ENCODE measurements at places on chromosomes 13 and 19.

DNA sequence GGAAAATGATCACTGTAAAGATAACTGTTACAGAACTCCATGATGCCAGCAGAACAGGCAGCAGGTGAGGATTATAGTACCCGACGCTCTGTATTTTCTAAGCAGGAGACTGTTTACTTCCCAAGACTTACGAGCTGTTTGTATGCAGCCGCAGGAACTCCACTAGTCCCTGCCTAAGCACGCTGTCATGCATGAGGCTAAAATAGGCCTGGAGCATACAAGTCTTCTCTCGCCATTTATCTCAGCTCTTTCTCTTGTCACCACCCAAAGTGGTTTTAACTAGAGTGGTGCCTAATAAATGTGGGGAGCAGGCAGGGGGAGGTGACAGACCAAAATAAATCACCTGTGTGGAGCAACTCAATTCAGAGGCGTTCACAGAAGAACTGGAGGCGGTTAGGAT is 175.8 kb downstream of the TDRD3 start:
- DNase-seq = no peak

DNA sequence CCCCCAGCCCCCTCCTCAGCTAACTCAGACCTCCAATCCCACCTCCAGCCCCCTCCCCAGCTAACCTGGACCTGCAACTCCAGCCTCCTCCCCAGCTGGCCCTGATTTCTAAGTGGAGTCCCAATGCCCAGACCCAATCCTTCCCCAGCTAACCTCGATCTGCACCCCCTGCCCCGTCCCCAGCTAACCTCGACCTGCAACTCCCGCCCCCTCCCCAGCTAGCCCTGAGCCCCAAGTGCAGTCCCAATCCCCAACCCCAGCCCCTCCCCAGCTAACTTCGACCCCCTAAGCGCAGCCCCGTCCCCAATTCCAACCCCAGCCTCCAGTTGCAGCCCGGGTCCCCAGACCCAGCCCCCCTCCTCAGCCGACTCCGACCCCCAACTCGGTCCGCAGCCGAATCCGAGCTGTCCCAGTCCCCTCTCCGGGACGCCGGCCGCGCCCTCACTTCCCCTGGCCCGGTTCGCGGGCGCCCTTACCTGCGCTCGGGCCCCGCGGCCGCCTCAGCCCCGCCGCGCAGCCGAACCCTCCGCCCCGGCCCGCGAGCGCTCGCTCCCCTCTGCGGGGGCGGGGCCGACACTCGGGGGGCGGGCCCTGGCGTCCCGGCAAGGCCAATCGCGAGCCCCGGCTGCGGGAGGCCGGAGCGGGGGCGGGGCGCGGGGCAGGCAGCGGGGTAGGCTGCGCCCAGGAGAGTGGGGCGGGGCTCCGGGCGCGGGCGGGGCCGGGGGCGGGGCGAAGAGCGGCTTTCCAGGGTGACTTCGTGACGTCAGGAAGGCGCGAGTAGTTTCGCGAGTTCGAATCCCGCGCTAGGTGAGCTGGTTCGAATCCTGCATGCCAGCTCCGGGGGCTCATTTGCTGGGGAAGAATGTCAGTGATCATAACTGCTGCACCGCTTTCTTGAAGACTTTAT is at the start of gene GNG7:
GNG7 (minus strand) TSS at position 525 of the 907 bp plus-strand sequence. CDS start 182,006 bp downstream, outside the sequence.
- DNase-seq = peak; percentile 73

DNA sequence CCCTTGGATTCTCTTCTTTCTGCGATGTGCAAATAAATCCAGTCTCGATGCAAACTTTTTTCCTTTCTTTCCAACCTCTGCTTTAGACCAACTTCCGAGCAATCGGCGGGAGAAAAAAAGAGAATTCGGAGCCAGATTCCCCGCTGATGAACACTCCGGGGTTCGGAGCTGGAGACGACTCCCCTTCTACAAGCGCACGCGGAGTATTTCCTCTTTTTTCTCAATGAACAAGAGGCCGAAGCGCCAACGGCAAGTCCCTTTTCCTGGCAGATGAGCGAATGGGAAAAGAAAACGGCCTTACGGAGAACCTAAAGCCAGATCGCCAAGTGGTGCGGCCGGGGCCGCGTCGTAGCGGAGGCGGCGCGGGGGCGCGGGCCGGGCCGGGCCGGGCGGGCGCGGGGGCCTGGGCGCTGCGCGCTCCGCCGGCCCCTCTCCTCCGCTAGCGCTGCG is 250 bp downstream of the SPRY2 start:
- DNase-seq = peak; percentile 80

GRCh38 chr13:29022968-29023367 is 202.8 kb downstream of the MTUS2 start:
- no peak for DNase-seq

DNA sequence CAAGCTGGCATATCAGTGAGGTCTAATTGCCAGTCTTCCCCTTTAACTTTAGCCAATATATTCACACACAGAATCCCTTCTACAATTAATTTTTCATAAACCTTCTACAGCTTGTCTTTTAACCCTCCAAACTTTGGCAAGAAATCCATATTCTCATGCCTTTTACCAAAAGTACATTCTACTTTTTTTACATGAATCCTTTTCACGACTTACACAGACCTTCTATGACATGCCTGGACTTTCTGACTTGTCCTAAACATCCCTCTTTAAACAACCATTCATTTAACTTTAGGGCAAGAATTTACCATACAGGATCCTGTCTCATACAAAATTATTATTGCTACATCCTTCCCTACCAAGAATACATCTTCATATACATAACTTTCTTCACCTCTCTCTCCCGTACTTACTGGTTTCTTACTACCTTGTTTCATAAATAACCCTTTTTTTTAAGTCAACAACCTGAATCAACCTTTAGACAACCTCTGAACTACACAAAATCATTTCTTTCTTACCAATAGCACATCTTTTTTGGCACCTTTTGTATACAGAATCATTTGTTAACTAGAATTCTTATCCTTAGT is 23.5 kb downstream of the ZNF544 start:
- DNase-seq = no peak

DNA sequence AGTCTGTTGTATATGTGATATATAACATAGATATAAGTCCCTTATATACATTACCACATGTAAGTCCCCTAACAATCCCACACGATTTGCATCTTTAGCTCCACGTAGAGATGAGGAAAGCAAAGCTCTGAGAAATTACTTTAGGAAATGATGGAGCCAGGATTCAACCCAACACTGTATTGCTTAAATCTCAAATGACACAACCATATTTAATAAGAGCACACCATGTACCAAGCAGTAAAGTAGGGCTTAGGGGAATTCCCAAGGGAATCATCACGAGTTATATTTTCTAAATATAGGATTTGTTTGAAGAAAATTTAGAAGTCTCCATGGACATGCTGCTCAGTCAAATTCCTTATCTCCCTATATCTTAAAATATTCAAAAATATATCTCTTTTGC is 61.3 kb upstream of the POMP start:
- DNase-seq = no peak

- DNase-seq = no peak
Observed at GRCh38 chr13:95492044-95492801, 60.3 kb upstream of the CLDN10 start.

DNA sequence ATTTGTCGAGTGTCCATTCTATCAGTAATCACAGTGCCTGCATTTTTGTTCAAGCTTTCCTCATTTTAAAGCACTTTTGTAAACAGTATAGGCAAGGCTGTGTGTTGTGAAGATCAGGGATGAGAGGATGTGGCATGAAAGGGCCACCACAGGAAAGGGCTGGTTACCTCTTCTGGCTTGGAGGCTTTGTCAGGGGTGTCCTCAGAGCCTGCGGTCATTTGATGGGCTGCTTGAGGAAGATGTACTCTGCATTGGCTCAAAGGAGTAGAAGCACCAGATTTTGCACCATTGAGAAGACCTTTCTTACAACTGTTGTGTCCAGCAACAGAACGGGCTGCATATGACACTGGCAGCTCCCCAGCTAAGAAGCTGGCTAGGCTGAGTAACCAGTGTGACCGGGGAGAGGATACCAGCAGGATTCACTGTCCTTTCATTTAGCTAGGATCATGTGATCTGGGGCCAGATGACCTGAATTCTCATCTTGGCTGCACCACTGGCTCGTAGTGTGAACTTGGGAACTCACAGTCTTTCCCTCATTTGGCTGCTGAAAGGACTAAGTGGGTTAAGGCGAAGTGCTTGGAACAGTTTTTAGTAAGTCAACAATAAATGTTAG is 380.2 kb downstream of the FGF9 start:
- no peak for DNase-seq

GRCh38 chr13:32316028-32316339 is 676 bp downstream of the BRCA2 start:
- no peak for DNase-seq

GRCh38 chr13:60571571-60571970 is 174.6 kb downstream of the TDRD3 start:
- DNase-seq = no peak

- DNase-seq = peak; percentile 76
Observed at GRCh38 chr19:588093-588740, 1.5 kb upstream of the HCN2 start.

DNA sequence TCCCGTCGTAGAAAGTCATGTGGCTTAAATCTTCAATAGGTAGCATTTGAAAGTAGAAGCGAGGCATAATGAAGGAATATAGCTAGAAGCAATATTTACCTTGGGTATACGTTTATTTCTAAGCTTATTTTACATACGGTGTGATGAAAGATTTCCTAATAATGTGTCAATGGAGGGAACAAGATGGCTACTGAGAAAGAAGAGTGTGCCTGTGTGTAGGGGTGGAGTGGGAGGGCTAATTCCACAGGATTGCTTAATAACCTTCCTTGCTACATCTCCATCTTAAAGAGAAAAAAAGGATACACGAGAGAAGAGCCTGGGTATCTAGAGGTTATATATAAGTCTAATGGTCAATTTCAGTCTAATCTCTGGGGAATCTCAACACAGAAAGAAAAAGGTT is 2.0 kb downstream of the SPART start:
- DNase-seq = peak; percentile 95

- no peak for DNase-seq
Observed at GRCh38 chr19:30783212-30783611, 411.0 kb downstream of the ZNF536 start.

GRCh38 chr13:39603424-39603947 is 493 bp upstream of the LHFPL6 start:
- DNase-seq = no peak

DNA sequence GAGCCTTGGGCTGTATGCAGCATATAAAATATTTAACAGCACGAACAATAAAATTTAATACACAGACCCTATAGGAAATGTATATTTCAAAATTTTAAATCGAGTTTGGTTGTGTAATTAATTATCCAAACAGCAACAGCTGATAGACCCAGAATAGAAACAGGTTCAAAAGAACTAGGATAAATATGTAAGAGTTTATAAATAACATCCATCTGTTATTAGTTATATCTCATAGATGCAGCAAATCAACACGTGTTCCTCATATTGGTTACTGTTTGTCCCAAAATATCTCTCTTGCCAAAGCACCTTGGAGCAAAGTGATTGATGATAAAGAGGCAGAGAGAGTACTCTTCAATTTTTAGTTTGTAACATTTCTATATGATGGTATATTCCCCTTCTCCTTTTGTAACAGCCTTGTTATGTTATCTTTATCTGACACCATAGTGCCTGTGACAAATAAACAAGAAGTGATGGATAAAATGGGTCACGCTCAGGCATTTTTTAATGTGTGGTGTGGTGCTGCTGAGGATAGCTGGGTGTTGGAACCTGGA is 260.6 kb upstream of the NBEA start:
- no peak for DNase-seq

DNA sequence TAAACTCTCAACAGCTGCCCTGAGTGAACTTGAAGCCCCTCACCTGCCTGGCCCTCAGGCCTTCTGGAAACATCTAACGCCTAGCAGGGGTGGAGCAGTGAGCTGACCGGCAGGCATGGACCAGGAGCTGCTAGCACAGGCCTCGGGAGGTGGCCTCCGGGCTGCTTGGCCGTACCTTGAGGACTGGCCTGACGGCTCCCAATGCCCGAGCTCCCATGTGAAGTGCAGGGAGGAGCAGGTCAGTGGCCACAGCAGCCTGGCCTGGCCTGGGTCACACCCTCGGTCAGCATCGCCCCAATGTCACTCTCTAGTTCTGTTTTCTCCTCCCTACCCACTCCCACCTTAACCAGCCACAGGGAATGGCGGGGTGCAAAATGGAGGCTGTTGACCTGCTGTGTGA is 19.0 kb downstream of the TSHZ3 start:
- DNase-seq = no peak

- DNase-seq = no peak
Observed at GRCh38 chr13:26247011-26247410, 6.9 kb upstream of the CDK8 start.

DNA sequence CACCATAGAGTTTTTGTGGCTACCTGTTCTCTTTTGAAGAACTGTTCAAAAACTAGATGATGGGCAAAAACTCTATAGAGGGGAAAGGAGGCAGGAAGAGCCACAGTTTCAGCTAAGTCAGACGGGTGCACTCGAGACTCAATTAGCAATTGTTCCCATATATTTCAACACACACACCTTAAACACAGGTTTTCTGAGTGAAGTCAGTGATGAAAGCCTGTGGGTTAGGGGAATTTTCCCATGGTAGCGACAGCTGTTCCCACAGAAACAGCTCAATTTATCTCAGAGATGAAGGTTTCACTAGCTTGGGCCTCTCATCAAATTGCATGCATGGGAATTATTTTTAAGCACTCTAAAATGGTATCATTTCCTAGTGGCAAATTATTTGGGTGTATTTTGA is 143.4 kb downstream of the ZIC5 start:
- no peak for DNase-seq

DNA sequence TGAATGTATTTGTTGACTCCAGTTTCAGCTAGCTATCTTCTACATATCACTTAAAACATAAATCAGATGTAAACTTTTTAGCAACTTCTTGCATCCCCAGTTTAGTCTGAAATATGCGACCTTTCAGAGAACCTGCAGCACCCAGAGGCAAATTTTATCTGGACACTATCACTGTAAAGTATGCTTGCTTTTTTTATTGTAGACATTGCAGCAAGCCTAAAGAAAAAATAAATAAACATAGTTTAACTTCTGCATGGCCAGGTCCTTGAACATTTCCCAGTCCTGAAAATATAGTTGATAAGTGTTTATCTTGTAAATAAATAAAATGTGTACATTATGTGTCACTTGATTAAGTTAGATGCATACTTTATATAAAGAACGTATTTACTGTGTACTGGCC is 1829.4 kb downstream of the PCDH9 start:
- no peak for DNase-seq

GRCh38 chr19:17633700-17634099 is 54.5 kb downstream of the UNC13A start:
- DNase-seq = no peak

GRCh38 chr13:44749906-44750305 is 173.8 kb upstream of the TSC22D1 start:
- DNase-seq = no peak

DNA sequence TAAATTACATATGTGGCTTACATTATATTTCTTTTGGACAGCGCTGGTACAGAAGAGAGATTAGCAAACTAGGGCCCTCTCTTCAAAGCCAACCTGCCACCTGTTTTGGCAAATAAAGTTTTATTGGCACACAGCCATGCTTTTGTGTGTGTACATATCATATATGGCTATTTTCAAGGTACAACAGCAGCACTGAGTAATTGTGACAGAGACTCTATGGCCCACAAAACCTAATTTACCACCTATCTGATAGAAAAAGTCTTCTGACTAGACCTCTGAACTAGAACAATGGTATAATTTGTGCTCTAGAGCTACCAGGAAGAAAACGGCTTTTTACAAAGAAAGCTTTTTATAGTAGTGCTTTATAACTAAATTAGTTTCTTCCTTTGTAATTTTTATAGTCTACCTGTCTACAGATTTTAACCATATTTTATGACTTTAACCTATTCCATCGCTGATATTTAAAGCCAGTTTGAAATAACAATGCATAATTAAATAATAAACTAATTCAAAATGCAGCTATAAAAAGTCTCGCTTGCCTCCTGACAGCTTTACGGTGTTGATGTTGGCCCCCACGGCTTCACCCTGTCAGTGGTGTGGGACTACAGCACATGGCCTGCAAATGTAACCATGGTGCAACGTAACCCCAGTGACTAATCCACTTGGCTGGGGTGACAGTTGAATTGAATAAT is 17.7 kb upstream of the DPY19L3 start:
- no peak for DNase-seq

All from AML-193 (cell line).